Esophagus muscularis mucosa (tissue), 4 donors: ENCODE measurements at places on chromosomes 11 and 22. TPM values are rescaled to one million over a fixed set of nuclear protein-coding genes. Genes with fewer than 3 reads are reported as not detected.

The GSC2 gene
- not detected for total RNA-seq

DNA sequence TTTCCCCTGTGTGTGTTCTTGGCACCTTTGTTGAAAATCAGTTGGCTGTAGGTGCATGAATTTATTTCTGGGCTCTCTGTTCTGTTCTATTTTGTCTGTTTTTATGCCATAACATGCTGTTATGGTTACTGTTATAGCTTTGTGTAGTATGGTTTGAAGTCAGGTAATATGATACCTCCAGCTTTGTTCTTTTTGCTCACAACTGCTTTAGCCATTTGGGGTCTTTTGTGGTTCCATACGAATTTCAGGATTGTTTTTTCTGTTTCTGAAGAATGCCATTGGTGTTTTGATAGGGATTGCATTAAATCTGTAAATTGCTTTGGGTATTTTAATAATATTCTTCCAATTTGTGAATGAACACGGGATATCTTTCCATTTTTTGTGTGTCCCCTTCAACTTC lies 4.7 kb downstream of the PEX26 start:
- DNase-seq = no peak

The MISFA gene
- total RNA-seq = not detected

GRCh38 chr22:19022755-19023154 lies 86.7 kb upstream of the PRODH start:
- DNase-seq = no peak

The CYB5R2 gene
- total RNA-seq = 4.2 TPM

The OR8B4 gene
- not detected for total RNA-seq

DNA sequence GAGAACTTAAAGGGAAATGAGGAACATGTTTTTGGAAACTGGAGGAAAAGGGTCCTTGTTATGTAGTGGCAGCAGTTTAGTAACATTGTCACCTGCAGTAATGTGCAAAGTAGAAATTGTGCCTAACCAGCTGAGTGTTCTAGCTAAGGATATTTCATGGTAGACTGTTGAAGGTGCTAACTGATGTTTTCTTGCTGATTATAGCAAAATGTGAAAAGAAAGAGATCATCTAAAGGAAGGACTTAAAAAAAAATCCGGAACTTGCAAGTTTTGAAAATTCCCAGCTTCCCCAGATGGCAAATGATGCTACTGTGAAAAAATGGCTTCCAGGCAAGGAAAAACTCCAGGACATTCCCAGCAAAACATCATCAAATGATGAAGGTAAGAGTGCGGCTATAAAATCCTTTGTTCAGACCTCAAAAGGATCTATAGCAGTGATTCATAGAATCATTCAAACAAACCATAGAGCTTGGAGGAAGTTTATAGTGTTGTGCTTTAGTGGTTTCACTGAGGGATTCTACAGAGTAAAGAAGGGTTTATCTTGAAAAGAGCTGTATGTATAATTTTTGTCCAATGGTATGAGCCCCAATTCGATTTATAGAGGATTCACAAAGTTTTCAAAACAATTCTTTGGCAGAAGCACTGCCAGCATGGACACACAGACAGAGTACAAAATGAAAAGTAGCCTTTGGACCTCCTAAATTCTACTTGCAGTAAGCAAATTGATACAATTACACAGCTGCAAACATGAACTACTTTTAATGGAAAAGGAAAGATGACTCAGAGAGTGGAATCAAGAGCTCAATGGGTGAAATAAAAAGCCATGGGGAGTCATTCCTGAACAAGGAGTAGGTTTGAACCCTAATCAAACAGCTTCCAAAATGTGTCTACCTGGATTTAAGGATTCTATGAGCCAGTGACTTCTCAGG lies 4.3 kb upstream of the TRIM44 start:
- DNase-seq = no peak

The MMP7 gene
- total RNA-seq = not detected

The GPHA2 gene
- not detected for total RNA-seq

GRCh38 chr11:113634940-113635575 lies 71.0 kb downstream of the TMPRSS5 start:
- no peak for DNase-seq

DNA sequence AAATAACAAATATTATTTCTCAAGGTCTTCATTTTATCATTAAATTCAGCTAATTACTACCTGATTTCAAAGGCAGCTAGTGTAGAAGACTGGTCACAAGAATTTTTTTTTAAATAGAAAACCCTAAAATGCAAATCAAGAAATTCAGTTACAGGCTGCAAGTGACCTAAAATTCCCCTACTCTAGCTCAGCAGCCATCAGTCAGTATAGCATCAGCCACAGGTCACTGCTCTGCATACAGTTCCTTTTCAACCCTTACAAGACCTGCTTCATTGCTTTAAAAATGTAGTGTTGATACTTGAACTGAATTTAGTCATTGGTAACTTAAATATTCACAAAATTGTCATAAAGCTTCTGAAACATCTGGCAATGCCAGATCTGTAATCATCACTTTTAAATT lies 9.5 kb upstream of the B3GNT6 start:
- DNase-seq = no peak

The GLYAT gene
- total RNA-seq = not detected
